DMS53 (cell line): ENCODE measurements at places on chromosomes 13 and 19.

- peak; percentile 3 for DNase-seq
Observed at GRCh38 chr13:32115066-32115465, 83.5 kb downstream of the FRY start.

DNA sequence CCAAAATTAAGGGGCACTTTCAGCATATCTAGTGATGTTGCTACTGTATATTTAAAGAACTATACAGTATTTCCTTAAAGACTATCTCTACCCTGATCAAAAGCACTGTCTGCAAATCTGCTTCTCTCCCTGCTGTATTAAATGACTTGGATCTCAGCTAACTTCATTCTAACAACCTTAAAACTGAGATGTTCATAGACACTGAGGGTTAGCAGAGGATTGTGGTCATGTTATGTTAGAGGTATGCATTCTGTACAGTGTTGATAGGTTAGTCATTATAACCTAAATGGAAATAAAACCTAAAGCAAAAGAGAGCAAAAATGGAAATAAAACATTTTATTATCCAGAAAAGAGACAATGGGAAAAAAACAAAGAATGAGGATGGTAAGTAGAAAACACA, 9.9 kb downstream of the GPR183 start:
- no peak for DNase-seq

DNA sequence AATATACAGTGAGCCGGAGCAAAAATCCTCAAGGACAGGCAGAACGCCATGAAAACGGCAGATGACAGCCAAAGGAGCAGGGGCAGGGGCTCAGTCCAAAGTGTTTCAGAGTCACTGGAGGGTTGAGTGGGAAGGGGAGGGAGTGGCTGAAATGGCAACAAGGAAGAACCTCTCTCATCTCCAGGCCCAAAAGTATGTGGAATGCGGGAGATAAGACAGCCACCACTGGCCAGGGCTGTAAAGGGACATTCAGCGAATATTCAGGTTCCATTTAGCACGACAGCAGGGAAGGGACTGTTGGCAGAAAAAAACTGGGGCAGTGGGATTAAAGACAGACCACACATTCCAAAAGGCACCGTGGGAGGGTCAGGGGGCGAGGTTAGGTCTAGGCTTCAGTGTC, 48.4 kb downstream of the USPL1 start:
- DNase-seq = no peak

DNA sequence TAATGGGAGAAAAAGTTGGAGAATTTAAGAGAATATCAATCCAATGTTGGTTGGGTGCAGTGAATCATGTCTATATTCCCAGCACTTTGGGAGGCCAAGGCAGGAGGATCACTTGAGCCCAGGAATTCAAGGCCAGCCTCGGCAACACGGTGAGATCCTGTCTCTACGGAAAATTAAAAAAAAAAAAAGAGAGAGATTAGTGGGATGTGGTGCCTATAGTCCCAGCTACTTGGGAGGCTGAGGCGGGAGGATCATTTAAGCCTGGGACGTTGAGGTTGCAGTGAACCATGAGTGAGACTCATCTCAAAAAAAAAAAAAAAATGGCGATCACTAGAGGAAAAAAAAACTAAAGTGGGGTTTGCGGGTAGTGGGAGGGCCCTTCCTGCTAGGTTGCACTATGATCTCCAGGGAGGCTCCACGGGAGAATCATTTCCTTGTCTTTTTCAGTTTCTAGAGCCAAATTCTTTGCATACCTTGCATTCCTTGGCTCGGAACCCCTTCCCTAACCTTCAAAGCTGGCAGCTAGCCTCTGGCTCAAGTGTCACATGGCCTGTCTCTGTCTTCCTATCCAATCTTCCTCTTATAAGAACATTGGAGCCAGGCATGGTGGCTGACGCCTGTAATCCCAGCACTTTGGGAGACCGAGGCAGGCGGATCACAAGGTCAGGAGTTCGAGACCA, 5.8 kb upstream of the ERCC2 start:
- peak; percentile 12 for DNase-seq

DNA sequence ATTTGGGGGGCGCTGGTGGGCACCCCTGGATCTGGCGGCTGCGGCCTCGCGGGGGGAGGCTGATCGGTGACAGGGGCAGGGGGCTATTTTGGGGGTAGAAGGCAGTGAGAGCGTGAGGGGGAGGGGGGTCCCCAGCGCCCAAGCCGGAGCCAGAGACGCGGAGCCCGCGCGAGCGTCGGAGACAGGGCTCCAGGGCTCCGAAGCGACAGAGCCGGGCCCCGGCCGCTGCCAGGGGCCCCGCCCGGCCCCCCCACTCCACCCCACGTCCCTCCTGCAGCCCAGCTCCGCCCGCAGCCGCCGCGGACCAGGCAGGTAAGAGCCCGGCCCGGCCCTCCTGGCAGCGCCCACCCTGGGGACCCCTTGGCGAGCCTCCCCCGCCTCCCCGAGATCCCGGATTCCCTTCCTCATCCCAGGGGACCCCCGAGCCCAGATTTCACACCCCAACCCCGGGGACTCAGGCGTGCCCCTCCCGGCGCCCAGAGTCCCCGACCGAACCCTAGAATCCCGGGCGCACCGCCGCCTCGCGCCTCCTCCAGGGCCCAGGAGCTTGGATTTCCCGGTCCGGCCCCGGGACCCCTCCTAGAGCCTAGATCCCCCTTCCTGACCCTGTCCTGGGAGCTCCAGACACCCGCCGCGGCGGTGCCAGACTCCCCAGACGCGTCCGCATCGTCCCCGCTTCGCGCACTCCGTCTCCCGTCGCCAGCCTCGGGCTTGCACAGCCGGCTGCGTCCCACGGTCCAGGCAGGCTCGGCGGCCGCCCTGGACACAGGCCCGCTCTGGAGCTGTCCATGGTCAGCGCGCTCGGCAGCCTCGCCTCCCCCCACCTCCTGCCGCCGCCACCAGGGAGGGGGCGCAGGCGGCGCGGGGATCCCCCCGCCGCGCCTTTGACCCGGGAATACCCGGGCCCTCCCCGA, at the start of gene PPFIA3:
Gene PPFIA3 (plus strand): TSS at position 134 of the 914 bp plus-strand sequence. CDS start 8,330 bp downstream, outside the sequence.
- DNase-seq = peak; percentile 73

DNA sequence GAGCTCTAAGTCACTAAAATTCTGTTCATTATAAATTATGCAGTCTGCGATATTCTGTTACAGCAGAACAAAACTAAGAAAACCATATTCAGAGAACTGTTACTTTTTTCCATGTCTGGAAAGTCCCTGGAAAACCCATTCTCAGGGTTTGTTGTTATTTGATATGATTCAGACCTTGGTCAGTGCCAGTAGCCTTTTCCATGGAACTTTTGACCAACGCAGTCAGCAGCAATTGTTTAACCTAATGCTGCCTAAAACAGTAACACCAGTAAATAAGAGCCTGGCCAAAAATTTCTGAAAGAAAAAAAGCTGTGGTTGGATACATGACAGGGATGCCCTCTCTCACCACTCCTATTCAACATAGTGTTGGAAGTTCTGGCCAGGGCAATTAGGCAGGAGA, 402.7 kb downstream of the TBC1D4 start:
- no peak for DNase-seq

- peak; percentile 28 for DNase-seq
Observed at GRCh38 chr13:99033814-99034213, 56.0 kb upstream of the DOCK9 start.

DNA sequence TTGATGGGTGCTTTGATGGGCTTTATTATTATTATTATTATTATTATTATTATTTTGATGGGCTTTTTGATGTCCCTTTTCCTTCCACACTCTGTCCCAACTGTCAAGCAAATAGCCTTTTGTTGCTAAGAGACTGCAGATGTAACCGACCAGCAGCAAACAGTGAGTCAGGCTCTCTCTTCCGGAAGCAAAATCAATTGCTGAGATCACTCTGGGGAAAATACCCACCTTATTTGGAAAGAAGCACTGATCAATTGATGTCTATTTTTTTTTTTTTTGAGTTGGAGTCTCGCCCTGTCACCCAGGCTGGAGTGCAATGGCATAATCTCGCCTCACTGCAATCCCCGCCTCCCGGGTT, 2.9 kb downstream of the LDLR start:
- DNase-seq = peak; percentile 90

DNA sequence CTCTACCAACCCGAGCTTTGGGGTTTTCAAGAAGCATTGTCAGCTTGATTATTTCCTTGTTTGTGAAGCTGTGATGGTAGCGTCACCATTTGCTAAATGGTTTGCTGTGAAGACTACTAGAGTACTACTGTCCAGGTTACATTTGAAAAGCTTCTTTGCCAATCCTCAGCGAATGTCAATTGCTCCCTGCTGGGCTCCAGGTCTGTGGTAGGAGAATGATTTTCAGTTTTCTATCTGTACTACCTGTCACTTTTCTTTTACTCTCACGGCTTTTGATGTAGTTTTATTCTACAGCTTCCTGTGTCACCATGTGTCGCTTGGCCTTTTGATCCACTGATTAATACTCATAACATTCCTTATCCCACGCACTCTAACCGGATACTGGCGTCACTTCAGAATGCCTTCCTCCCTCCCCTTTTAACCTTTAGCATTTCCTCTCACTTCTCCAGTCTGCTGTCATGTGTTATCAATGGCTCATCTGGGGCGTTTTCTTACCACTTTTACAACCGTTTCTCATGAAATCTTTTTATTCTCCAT, 7.5 kb upstream of the GPR183 start:
- no peak for DNase-seq

DNA sequence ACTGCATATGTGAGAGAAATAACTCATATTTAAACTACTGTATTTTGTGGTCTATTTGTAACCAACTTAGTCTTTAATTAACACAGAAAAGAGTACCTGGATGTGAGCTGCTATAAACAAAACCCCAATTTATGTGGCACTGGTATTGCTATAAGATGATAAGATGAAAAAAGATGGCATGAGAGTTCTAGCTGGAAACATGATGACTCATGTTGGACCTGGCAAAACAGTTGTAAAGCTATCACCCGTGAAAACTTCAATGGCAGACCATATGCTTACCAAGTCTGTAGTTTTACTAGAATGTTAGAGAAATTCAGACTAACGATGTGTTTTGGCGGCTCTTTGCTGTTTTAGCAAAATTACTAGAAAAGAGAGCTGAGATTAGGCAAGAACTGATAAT, 69.6 kb upstream of the PCDH9 start:
- no peak for DNase-seq

GRCh38 chr13:111171629-111172028, 56.5 kb downstream of the ARHGEF7 start:
- DNase-seq = no peak

GRCh38 chr13:36788276-36788675, 30.7 kb upstream of the RFXAP start:
- DNase-seq = no peak

GRCh38 chr13:97262058-97262457, 39.9 kb downstream of the MBNL2 start:
- no peak for DNase-seq

GRCh38 chr19:29823581-29824330, 12.0 kb downstream of the CCNE1 start:
- DNase-seq = no peak

DNA sequence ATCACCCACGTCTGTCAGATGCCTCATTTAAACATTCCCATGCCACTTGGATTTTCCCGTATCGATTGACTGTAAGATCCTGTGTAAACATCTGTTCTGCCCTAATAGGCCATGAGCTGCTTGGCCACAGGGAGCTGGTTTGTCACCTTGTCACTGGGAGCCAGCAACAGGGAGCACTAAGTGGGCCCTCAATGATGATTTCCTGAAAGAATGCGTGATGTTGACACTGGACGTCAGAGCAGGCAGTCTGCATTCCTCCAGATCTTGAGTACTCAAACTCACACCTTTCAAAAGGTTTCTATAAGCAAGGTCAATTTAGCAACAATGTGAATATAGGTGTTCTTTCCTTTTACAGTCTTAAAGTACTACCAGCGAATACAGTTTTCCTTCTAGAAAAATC, 78.8 kb downstream of the TUBGCP3 start:
- no peak for DNase-seq

DNA sequence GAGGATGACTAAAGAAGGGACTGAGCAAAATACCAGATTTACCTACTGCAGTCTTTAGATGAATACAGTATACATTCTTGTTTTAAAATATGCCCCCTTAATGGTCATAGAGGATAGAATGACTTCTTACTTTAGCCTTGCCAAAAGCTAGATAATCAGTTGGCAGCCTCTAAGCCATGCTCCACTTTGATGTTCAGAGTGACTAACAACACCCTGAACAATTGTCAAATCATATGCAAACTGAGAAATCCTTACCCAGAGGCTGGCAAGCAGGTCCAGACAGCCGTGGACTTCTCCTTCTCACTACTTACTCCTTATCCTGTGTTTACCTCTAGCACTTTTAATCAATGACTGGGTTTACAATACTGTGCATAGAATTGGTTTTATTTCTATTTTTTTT, 23.6 kb upstream of the PHF11 start:
- DNase-seq = no peak

- DNase-seq = no peak
Observed at GRCh38 chr19:6710273-6711077, 10.0 kb downstream of the C3 start.

DNA sequence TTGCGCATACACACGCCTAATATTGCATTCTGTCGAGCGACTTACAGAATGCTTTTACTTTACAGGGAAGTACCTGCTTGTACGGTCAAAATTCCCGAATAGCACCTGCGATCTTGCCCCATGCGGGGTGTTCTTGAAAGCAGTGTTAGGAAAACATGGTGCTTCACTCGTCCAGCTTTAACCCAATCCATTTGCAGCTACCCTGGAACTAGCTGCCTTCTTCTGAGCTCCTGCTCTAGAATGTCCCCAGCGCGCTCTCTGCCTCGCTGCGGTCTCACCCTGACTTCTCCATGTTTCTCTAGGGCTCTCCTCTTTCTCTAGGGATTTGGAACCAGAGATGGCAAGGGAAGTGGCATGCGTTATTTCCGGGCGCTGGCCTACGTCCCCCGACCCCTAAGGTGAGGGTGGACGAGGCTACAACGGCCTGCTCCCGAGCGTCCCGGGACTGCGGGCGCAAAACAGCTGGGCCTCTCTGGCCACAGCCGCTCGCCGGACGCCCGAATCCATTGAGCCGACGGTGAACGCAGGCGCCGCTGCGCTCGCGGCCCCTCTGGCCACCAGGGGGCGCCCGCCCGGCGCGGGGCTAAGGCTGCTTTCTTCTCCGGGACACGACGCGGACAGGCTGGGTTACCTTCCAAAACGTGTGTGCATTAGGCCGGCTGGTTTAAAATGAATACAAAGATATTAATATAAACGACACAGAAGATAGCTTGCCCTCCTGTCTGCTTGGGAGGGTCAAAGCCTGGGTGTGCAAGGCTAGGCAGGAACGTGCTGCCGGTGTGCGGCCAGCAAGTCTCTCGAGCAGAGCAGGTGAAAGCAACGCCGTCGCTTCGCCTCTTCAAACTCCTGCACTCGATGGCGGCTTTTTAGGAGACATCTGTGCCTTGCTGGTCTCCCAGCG, 1.8 kb upstream of the SPRY2 start:
- DNase-seq = peak; percentile 73

DNA sequence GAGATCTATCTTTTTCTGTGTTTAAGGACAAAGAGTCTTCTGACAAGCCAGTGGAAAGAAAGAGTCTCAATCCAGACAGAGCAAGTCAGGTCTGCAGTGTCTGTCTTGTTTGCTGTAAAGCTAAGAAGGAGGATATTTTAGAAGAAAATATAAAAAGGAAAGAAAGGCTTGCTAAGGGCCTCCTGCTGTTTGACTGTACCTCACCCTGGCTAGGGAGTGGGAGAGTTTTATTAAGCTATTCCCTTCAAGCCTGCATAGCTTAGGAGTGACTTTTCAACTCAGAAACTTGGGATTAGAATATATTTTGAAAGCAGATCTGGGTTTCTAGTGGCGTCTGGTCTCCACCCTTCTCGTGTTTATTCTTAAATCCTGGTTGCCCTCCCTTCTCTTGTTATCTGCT, 460.0 kb downstream of the COG6 start:
- DNase-seq = peak; percentile 47
